ENCODE measurements at places on chromosomes 7 and 10. TPM values are rescaled to one million over a fixed set of nuclear protein-coding genes. Genes with fewer than 3 reads are reported as not detected.

BTBD16 gene
- total RNA-seq: not detected

LRMDA gene
- not detected for total RNA-seq

DIP2C gene
- total RNA-seq: 0.08 TPM

SORCS3 gene
- not detected for total RNA-seq

OR2A7 gene
- total RNA-seq: 1.2 TPM

DRGX gene
- not detected for total RNA-seq

SPDYE9 gene
- total RNA-seq: not detected

CLDN3 gene
- total RNA-seq: not detected

NXPH1 gene
- not detected for total RNA-seq

ABCB1 gene
- 16.0 TPM for total RNA-seq

DDC gene
- total RNA-seq: 0.72 TPM

ZCCHC24 gene
- total RNA-seq: 1.5 TPM

CYP26C1 gene
- total RNA-seq: 0.06 TPM

MYL10 gene
- total RNA-seq: not detected

TMEM176A gene
- not detected for total RNA-seq

SLC26A4 gene
- 5.6 TPM for total RNA-seq

AMPH gene
- not detected for total RNA-seq

AKR1E2 gene
- 2.0 TPM for total RNA-seq

MPLKIP gene
- 35.2 TPM for total RNA-seq

CYP3A7 gene
- total RNA-seq: not detected

NAMPT gene
- 978 TPM for total RNA-seq

CDK6 gene
- 236 TPM for total RNA-seq

CRTAC1 gene
- total RNA-seq: not detected

OR2A42 gene
- total RNA-seq: not detected

Measured in activated CD8-positive, alpha-beta memory T cell treated with anti-CD3 and anti-CD28 coated beads for 36 hours (primary cell).